ENCODE measurements at places on chromosomes 4 and X.

GRCh38 chr4:6467600-6467999, 4.8 kb downstream of the PPP2R2C start:
- no peak for DNase-seq

- DNase-seq, result no peak
These were observed 268.1 kb upstream of the GRID2 start for GRCh38 chr4:92035666-92036065.

DNA sequence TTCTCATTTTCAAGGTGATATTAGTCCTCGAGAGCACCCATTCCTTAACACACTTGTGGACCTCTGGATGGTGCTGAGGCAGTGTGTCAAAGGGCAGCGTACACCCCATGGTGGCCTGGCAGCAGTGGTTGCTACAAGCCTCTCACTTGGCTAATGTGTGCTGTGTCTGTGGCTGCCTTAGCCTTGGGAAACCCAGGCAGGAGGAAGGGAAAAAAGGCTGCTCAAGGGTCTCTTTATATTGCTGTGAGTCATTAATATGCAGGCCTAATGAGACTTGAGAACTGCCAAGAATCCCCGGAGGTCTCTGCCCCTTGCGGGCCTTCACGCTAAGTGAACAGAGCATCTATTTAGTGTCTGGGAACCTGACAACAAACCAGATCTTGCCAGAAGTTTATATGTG, 7.0 kb downstream of the PCDH10 start:
- DNase-seq, result no peak

GRCh38 chrX:10098270-10098713, 58.5 kb upstream of the CLCN4 start:
- DNase-seq, result no peak

DNA sequence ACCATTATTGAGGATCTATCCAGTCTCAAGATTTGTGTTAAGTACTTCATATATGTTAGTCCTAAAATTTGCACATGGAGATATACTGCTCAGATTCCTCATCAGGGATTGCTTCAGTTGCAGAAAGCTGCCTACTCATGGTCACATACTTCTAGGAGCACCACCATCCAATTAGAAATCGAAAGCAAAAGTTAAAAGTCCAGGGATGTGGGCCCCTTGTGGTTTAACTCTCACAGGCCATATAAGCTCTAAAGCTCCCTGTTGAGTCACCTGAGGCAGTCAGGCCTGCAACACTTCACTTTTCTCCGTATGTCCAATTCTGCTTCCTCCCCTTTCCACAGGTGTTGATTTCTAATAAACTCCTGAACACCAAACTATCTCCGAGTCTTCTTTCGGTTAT, 84.2 kb downstream of the CNOT6L start:
- DNase-seq, result no peak

GRCh38 chr4:124321364-124321763, 391.2 kb downstream of the ANKRD50 start:
- DNase-seq, result no peak

- no peak for DNase-seq
These were observed 37.9 kb upstream of the MSX1 start for GRCh38 chr4:4821577-4821976.

DNA sequence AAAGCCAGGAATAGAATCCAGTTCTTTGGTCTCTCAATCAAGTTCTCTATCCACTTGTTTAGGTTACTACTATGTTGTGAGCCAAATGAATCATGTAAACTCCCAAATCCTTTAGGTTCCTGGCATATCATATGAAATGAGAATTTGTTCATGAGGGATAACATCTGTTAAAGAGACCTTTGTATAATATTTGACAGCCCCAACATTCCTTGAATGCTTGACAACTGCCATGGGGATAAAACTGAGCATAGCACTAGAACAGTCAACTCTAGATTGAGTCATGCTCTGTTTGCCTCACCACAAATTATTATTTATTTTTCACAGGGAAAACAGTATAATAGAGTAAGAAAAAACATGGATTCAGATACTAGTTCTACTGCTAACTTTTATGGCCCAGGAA, 93.3 kb downstream of the NAA11 start:
- no peak for DNase-seq

DNA sequence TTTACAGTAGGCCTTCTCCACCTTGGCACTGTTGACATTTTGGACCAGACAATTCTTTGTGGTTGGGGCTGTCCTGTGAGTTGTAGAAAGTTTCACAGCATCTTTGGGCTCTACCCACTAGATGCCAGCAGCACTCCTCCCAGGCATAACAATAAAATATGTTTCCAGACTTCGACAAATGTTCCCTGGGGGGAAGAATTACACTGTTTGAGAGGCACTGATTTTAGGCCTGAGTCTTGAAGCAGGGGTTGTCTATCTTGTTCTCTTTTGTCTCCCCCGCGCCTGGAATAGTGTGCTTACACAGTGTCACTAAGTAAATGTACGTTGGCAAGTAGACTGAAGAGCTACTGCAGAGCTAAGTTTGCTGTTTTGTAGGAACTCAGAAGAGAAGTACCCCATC, 254.4 kb upstream of the BOD1L1 start:
- DNase-seq, result no peak

- DNase-seq, result no peak
These were observed 51.3 kb downstream of the RTL9 start for GRCh38 chrX:110409925-110410324.

GRCh38 chrX:71198066-71198465, 25.0 kb upstream of the GJB1 start:
- DNase-seq, result no peak

GRCh38 chr4:149801416-149801815, 14.2 kb downstream of the IQCM start:
- no peak for DNase-seq

GRCh38 chr4:25658357-25658771, 2.7 kb downstream of the SLC34A2 start:
- no peak for DNase-seq

DNA sequence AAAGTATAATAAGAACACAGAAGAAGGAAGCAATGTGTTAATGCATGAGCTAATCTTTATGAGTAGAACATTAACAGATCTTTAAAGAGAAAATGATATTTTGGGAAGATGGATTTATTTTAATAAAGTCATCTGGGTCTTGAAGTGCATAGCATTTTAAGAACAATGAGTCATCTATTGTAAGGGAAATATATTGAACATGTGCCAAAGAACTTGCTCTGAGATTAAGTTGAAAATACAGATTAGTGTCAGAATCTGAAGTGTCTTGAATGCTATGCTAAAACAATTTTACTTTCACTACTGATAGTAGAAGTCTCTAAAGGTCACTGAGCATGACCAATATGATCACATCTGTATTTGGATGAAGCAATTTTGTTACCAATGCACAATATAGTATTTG, 776.7 kb upstream of the GRID2 start:
- DNase-seq, result no peak

- DNase-seq, result no peak
These were observed 3.6 kb upstream of the ELOVL6 start for GRCh38 chr4:110202024-110202423.

GRCh38 chrX:42533761-42534160, 244.2 kb downstream of the PPP1R2C start:
- no peak for DNase-seq

DNA sequence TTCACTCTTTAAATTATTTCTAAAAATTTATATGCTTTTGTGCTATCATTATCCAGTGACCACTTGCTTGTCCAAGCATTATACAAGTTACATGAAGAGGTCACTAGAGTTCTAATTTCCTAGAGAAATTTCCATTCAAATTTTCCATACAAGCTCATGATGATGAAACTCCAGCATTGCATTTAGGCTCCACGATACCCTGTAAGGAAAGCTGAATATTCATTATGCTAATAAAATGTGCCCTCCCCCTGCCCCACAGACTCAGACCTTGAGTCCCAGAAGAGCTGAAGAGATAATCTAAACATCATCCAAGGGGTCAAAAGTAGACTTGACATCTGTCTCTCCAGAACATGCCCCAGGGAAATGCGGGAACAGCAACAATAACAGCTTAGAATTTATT, 19.6 kb upstream of the FAM156A start:
- DNase-seq, result no peak

GRCh38 chrX:24890677-24891076, 125.1 kb downstream of the ARX start:
- DNase-seq, result no peak

DNA sequence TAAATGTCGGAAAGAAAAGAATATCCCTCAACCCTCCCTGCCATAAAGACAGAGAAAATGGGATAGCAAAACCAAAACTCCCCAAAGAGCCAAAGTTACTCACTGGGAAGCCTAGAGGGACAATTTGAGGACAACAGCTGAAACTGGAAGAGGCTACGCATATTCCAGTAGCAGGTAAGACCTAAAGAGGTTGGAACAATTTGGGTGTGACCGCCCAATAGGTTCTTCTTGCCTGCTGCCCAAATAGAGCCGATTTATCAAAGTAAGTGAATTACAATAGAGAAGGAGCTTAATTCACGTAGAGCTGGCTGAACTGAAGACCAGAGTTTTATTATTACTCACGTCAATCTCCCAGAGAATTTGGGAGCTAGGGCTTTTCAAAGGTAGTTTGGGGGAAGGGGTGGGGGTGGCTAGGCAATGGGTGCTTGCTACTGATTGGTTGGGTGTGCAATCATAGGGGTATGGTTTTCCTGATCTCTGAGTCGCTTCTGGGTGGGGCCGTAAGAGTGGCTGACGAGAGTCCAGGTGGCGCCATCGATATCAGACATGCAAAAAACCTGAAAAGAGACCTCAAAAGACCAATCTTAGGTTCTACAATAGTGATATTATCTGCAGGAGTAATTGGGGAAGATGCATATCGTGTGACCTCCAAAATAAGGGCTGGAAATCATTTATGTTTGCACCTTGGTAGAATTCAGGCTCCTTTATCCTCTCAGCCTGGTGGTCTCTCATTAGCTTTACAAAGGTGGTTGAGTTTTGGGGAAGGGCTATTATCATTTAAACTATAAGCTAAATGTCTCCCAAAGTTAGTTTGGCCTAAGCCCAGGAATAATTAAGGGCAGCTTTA, 39.0 kb upstream of the SLC7A3 start:
- no peak for DNase-seq

GRCh38 chr4:112931001-112931400, 118.5 kb upstream of the ANK2 start:
- no peak for DNase-seq

DNA sequence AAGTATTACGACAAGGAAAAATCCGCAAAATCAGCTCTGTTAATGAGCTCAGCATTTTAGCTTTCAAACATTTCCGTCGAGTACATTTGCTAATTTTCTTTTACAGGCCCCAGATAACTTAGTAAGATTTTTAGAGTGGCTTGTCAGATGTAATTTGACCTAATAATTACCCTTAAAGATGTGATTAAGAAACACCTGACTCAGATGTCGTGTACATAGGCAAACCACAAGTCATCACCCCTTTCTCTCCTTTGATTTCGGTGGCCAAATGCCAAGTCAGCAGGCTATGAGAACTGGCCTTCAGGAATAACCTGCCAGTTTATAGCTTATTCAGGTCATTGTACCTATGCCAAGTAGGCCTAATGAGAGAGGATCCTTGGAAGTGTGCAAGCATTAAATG, 369.6 kb downstream of the PCDH7 start:
- no peak for DNase-seq

- no peak for DNase-seq
These were observed 14.1 kb downstream of the RNF212 start for GRCh38 chr4:1099270-1099669.

DNA sequence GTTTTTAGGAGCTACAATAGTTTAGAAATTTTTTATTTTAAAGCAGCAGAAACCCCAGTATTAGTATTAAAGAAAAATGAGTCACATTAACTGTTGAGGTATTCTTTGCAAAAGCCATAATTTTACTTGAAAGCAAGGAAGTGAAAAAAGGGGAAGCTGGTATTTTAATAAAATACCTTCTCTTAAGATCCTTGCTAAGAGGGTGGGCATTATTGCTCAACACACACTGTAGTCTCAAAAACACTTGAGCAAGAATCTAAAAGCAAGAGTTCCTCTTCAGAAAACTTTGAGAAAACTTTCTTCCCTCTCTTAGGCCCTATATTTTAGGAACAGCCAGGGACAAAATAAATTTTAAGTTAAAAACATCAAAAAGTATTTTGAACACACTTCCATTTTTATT, 259.4 kb upstream of the DIAPH2 start:
- no peak for DNase-seq

DNA sequence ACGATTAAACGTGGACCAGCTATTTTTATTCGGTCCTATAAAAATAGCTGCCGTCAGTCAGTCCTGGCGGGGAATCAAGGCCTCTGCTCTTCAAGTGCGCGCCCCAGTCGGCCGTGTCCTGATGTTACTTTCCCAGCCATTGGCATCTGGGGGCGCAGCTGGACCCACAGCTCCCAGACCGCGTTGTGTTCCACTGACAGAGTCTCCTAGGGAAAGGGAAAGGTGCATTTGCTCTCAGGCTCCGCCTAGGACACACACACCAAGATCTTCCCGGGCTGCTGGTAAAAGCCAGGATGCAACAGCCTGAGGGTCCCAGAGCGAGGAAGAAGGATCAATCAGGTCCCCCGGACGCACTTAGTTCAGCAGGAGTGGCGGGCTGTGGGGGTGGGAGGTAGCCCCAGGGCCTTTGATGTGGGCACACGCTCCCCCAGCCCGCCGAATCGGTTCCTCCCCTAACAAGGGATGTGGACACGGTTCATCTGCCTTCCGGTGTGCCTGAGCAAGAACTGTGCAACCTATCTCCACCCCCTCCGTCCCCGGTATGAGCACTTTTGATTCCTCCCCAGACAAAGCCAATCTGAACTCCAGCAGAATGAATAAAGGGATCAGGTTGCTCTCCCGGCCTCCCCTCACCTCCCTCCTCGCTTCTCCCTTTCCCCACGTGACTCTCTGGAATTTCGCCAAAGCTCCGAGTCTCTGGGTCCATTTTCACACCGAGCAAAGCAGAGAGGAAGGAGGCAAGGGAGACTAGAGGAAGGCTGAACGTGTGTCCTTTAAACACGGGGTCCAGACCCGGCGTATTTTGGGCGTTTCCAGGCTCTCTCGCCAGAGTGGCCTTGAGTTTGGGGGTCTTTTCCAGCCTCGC, 626 bp upstream of the FRAS1 start:
- no peak for DNase-seq

DNA sequence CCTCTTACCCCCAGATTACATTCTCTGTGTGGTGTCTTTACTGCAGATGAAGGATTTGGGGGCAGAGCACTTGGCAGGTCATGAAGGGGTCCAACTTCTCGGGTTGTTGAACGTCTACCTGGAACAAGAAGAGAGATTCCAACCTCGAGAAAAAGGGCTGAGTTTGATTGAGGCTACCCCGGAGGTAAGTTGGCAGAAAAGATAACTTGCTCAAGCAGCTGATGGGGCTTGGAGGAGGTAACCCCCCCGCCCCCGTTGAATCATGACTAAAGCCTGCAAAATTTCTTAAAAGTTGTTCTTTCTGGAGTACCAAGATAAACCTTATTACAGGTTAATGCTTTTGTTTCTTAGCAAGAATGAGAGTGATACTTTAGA, 1.5 kb downstream of the CCNG2 start:
- no peak for DNase-seq

GRCh38 chr4:156677131-156677531, 294.5 kb downstream of the PDGFC start:
- DNase-seq, result no peak

DNA sequence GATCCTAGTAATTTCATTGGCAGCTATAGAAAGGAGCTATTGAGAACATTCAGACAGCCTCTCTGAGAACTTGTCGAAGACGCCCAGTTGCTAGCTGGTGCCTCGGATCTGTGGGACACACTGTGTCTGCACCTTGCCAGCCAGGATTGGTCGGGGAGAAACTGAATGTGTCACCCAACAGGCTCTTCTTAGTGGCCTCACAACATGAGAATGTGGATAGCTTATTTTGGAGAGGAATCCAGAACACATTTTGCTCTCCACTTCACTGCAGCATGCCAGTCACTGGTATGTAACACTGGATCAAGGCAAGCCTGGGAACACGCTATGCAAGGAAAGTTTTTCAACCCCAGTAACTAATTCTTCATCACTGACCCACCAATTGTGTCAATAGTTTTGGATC, 89.5 kb upstream of the TRPC3 start:
- DNase-seq, result no peak
